ENCODE measurements at places on chromosomes 12 and 14. TPM values are rescaled to one million over a fixed set of nuclear protein-coding genes. Genes with fewer than 3 reads are reported as not detected.

SCN8A gene
- 0.54 TPM for total RNA-seq

NKX2-8 gene
- total RNA-seq, result not detected

OR6C2 gene
- not detected for total RNA-seq

HSPB8 gene
- total RNA-seq, result 0.98 TPM

NXPH4 gene
- total RNA-seq, result under 0.01 TPM

SPIC gene
- not detected for total RNA-seq

MAP3K9 gene
- total RNA-seq, result 0.17 TPM

ADSS1 gene
- 0.86 TPM for total RNA-seq

ADCY6 gene
- 29.7 TPM for total RNA-seq
